Nephron progenitor cell (in vitro differentiated cells): ENCODE measurements at places on chromosomes 1 and 21.

DNA sequence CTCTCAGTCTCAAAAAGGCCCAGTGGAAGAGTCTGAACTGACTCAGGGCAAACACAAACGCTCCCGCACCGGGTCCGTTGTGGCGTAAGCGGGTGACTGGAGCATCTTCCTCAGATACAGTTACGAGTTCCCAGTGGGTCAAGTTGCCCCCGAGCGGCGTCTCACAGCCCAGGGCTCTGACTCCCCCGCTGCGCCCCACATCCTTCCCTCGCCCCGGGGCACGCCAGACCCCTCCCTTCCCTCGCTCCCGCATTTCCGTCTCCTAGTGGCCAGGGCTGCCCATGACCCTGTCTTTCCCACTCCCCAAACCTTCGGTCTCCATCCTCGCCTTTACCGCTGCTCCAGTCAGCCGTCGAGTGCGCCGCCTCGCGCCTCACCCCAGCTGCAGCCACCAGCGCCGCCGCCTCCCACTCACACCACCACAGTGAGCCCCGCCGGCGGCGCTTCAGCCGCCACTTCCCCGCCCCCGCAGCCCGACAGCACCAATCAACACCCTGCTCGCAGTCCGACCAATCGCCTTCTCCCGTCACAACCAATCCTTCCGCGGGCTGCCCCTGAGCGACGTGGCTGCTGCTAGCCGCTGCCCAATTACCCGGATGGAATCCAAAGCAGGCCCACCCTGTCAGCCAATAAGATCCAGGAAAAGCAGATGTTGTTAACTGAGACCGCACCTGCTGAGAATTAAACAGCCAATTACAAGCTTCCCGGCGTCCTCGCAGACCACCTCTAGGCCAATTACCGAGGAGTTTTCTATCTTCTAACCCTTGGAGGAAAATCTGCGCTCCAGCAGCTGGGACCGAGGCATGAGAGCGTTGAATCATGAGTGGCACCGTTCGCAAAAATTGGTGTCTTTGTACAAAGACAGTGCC lies at the start of gene TDRKH:
Gene TDRKH (minus strand): TSS at position 430 of the 869 bp plus-strand sequence. CDS start 7,478 bp downstream, outside the sequence.
- peaks cover 57% of the 10 kb centered on the region for H3K27me3 ChIP-seq
- peaks cover 22% of the 10 kb centered on the region for H3K4me1 ChIP-seq
- DNase-seq: peak; percentile 98
- H3K27ac ChIP-seq: no peak within 1 kb of the TSS
- peak within 1 kb of the TSS; percentile 87 for H3K4me3 ChIP-seq

GRCh38 chr1:16149702-16150488 lies 6.0 kb downstream of the EPHA2 start:
- H3K27me3 ChIP-seq: no peaks in the 10 kb centered on the region
- no peak overlapping the region for H3K27ac ChIP-seq
- peaks cover 67% of the 10 kb centered on the region for H3K4me1 ChIP-seq

GRCh38 chr1:26607186-26607585 lies 77.6 kb downstream of the RPS6KA1 start:
- peaks cover 48% of the 10 kb centered on the region for H3K4me1 ChIP-seq
- DNase-seq: no peak
- H3K36me3 ChIP-seq: no peaks in the 10 kb centered on the region
- H3K4me3 ChIP-seq: no peak overlapping the region
- peaks cover 11% of the 10 kb centered on the region for H3K27me3 ChIP-seq

DNA sequence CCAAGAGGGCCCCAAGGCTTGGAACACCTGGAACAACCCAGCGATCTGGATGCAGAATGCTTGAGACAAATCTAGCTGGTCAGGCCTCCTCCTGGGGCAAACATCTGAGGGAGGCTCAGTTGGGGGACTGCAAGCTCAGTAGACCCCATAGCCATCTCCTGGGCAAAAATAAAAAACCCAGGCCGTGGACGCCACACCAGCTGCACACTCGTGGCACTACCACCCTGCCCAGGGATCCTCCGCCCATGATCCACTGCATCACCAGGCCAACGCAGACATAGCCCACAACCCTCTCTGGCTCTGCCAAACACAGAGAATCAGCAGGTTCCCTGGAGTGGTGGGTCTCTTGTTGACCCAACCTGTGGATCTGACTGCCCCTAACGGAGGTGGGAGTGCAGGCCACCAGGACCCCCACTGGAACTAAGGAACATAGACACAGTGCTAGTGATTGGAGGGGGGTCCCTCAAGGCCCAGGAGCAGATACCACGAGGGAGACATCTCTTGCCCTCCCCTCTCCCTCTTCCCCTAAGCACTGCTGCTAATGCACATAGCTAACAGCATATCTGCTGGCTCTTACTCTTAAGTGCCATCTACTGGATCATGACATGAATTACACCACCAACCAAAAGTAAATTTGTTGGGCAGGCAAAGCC lies 147.2 kb downstream of the CHD1L start:
- peaks cover 4% of the 10 kb centered on the region for H3K4me1 ChIP-seq
- no peak overlapping the region for H3K27ac ChIP-seq
- no peak overlapping the region for H3K4me3 ChIP-seq
- DNase-seq: peak; percentile 16

DNA sequence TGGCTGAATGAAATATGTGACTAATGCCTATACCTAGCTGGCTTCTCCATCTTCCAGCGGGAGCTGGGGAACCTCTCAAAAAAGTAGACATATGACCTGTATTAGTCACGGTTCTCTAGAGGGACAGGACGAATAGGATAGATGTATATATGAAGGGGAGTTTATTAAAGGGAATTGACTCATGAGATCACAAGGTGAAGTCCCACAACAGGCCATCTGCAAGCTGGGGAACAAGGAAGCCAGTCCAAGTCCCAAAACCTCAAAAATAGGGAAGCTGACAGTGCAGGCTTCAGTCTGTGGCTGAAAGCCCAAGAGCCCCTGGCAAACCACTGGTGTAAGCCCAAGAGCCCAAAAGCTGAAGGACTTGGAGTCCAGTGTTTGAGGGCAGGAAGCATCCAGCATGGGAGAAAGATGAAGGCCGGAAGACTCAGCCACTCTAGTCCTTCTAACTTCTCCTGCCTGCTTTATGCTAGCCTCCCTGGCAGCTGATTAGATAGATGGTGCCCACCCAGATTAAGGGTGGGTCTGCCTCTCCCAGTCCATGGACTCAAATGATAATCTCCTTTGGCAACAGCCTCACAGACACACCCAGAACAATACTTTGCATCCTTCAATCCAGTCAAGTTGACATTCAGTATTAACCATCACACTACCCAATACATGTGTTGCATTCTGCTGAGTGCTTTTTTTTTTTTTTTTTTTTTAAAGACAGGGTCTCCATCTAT lies 19.6 kb downstream of the OLIG1 start:
- no peak overlapping the region for H3K4me3 ChIP-seq
- H3K27ac ChIP-seq: no peak overlapping the region
- no peaks in the 10 kb centered on the region for H3K4me1 ChIP-seq
- H3K36me3 ChIP-seq: no peaks in the 10 kb centered on the region
- no peak for DNase-seq
